ENCODE measurements at places on chromosomes 12 and 14.

DNA sequence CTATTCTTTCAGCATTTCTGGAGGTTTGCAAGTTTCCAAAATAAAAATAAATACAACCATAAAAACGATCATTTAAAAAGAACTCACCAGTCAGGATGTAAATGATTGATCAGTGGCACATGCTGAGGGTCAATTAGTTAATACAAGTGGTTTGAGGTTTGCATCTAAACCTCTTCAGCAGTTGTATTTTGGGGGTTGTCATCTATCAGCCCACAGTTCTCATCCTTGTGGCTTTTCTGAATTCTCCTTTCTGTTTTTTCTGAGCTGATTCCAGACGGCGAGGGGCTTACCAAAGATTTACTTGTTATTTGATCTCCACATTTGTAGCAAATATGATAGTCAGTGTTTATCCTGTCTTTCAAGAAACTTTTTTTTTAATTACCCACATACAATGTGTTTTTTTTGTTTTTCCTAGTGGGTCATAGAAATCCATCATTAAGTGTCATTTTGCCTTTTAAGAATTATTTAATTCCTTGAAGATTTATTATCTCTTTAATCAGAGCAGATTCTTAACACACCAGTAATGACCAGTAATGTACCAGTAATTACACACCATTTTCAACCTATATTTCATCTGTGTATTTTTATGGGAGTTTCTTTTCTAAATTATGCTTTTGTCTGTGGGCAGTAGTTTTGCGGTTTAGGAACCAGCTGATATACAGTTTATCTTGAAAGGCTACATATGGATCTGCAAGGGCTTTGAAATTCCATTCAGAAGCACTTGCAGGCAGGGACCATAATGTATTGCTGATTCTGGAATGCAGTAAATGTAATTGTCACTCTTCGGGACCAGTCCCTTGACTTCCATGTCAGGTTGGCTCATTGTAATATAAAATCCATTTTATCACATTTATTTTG is 56.3 kb upstream of the DAAM1 start:
- no peak for DNase-seq

- no peak for DNase-seq
These were observed 47.3 kb upstream of the GTF2A1 start for GRCh38 chr14:81268016-81268416.

DNA sequence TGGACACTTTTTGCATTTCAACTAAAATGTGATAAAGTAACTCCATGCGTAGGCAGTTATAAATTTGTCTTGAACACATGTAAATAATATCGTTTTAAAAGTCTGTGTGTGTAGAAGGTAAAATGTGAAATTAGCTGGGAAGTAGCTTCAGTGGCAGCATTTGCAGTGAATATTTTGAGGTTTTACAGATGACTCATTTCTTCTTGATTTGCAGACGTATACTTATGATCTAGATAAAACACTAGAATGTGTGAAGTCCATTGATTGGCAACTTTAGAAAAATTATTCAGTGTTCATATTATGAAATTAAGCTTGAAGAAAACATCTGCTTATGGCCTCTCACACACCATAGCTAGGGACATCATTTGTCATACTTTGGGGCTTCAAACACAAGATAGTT is 788.6 kb upstream of the NOVA1 start:
- no peak for DNase-seq

DNA sequence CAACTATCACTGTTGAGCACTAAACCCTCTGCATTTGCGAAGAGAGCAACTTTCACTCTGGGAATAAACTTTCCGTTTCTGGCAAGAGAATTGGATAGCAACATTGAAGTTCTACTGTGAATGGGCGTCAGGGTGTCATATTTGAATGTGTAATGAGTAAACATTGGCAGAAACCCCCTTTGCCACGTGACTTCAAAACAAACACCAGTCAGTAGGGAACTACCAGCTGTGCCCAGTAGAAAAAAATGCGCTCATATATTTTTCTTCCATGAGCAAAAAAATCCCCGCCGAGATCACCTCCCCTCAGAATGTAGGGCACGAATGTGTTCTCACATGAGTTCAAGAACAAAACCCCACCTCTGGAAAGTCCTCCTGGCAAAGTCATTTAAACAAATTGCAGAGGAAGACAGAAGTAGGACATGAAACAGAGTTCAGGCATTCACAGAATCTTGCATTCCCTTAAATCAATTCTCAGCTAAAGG is 80.6 kb downstream of the BTG1 start:
- peak; percentile 66 for DNase-seq

DNA sequence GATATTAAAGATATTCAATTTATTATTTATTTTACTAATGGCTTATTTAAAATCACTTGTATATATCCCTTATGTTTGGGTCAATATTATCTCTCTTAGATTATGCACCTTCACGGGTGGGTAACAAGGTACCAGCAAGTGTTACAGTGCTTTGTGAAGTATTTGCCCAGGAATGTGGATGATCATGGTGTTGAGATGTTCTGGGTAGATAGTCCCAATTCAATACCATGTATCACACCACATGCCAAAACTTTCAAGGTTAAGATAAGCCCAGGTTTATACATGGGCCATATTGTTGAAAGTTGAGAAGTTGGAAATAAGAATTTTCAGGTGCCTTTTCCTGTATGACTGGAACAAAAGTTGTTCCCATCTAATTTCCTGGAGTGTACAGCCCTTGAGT is 131.3 kb upstream of the RASSF8 start:
- no peak for DNase-seq

- DNase-seq, result no peak
These were observed 44.1 kb downstream of the VWF start for GRCh38 chr12:6080149-6081045.

DNA sequence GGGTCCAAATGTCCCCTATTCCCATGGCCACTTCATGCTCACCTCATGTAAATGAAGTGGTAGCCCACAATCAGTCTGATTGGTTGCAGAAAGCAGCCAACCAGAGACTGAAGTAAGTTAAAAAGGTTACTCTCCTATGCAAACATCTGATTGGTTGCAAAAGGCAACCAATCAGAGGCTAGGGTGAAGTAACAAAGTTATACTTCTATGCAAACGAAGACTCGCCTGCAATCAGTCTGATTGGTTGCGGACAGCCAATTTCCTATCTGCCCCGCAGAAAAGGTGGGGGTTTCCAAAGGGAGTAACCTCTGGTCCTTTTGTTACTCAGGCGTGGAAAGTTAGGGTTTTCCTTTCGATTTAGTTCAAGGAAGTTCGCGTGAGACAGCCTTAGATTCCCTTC is 208.1 kb upstream of the NEDD1 start:
- no peak for DNase-seq

- no peak for DNase-seq
These were observed 2.7 kb downstream of the ARID2 start for GRCh38 chr12:45732250-45732649.

- DNase-seq, result no peak
These were observed 60.9 kb upstream of the FZD10 start for GRCh38 chr12:130101370-130101769.

- DNase-seq, result peak; percentile 80
These were observed 74.3 kb downstream of the IGF1 start for GRCh38 chr12:102406033-102406584.

- DNase-seq, result no peak
These were observed 31.4 kb downstream of the CPM start for GRCh38 chr12:68901551-68901950.

- no peak for DNase-seq
These were observed 95.8 kb downstream of the EPS8 start for GRCh38 chr12:15693228-15693911.

DNA sequence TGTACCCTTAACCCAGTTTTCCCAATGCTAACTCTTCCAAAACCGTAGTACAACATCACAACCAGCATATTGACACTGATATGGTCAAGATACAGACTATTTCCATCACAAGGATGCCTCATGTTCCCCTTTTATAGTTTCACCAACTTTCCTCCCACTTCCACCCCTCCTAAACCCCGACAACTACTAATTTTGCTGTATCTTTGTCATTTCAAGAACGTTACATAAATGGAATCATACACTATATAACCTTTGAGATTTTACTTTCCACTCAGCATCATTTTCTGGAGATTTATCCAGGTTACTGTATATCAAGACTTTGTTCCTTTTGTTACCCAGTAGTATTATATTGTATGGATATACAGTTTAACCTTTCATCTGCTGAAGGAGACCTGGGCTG is 88.9 kb downstream of the MED13L start:
- no peak for DNase-seq

- no peak for DNase-seq
These were observed 116.9 kb downstream of the DIP2B start for GRCh38 chr12:50621399-50622300.

DNA sequence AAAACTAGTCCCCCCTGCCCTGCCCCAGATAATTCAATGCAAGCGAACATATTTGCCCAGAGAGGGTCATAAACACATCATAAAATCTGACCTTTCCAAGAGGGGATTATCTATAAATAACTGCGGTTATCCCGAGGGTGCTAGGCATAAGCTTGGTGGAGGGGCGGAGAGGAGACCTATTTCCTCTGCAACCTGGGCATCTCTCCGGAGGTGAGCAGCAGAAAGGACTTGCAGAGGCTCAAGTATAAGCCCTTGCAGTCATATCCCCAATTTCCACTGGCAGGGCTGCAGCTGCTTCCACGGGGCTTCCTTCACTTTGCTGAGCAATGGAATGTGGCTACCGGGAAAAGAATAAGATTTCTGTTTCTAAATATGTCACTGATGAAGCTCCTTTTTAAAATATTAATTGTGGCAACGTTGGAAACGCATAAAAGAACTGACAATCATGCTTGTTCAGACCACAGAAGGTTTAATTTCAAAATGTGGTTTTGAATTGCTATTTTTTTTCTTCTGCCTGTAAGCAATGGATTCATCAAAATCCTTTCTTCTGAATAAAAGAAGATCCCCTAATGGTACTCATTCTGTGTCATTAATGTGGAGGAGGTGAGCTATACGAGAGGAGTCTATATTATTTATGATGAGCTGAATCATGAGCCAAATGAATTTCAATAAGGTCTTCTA is 268.9 kb upstream of the ATP2B1 start:
- no peak for DNase-seq

- no peak for DNase-seq
These were observed 168.8 kb upstream of the BCL2L14 start for GRCh38 chr12:11901701-11902524.

- DNase-seq, result no peak
These were observed 3.9 kb upstream of the GNB3 start for GRCh38 chr12:6836851-6837250.

- DNase-seq, result no peak
These were observed 31.0 kb downstream of the GNPTAB start for GRCh38 chr12:101799774-101800173.

- no peak for DNase-seq
These were observed 82.7 kb downstream of the LGMN start for GRCh38 chr14:92665661-92666110.

- no peak for DNase-seq
These were observed 11.2 kb downstream of the ZDHHC22 start for GRCh38 chr14:77130386-77130785.

DNA sequence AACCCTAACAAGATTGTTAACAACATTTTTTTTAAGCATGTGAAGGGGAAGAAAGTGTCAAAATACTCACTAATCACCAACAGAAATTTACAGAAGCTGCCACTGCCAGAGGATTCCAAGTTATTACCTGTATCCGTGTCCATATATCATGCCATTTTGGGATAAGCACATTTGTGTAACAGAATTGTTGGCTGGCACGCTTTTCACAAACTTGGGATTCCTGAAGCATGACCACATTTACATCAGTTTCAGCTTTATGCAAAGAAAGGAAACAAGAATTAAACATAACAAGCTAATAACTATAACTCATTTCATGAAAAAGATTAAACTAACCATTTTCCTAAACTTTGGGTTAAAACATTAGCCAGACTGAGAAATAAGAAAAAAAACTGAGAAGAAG is 5.9 kb downstream of the NEMP1 start:
- no peak for DNase-seq

DNA sequence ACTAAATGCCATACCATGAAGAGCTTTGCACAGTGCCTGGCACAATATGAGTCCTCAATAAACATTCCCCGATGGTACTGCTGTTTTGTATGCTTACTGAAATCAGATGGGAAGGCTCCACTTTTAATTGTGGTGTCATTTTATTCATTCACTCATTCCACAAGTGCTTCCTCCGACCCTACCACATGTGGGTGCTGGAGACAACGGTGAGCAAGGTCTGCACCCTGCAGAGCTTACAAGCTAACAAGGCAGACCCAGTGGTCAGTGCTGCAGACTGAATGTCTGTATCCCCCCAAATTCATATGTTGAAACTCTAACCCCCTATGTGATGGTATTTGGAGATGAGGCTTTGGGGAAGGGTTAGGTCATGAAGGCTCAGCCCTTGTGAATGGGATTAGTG is 48.3 kb downstream of the RFX4 start:
- no peak for DNase-seq

DNA sequence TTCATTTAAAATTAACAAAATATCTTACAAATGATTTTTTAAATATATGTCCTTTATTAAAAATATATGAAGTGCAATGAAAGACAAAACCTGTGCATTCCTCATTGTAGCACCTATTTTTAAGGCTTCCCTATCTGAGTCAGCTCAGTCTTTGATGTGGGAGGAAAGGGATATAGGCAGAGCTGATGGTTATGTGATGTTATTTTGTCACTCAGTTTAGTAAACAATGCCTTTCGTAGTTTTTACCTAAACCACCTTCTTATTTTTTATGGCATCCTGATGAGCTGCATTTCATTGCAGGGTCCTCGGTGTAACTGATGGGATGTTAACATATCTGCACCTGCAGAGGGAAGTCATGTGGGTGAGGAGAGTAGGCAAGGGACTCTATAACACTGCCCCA is 58.9 kb upstream of the FRMD6 start:
- no peak for DNase-seq

GRCh38 chr12:91630596-91631293 is 448.1 kb upstream of the DCN start:
- DNase-seq, result no peak

DNA sequence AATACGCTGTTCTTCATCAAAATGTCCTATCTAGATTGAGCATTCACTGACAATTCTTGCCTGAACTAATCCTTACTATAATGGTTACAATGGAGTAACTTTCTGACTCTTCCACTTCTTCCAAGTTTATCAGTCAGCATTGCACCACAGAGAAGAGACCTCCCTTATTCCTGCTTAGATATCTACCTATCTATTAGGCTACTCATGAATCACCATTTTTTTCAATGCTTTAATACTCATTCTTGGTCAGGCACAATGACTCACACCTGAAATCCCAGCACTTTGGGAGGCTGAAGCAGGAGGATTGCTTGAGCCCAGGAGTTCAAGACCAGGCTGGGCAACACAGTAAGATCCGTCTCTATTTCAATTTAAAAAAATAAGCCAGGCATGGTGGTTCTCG is 39.3 kb downstream of the RPS6KA5 start:
- DNase-seq, result no peak

GRCh38 chr12:62523619-62524018 is 57.0 kb downstream of the MON2 start:
- DNase-seq, result no peak

GRCh38 chr12:60468546-60468945 is 872.7 kb downstream of the SLC16A7 start:
- DNase-seq, result no peak

GRCh38 chr14:41900644-41901043 is 294.0 kb downstream of the LRFN5 start:
- DNase-seq, result no peak

Data from NCI-H2081 treated with DMSO at 0.1 percent for 48 hours (cell line).